ENCODE measurements at places on chromosomes 5 and 9. TPM values are rescaled to one million over a fixed set of nuclear protein-coding genes. Genes with fewer than 3 reads are reported as not detected.

DNA sequence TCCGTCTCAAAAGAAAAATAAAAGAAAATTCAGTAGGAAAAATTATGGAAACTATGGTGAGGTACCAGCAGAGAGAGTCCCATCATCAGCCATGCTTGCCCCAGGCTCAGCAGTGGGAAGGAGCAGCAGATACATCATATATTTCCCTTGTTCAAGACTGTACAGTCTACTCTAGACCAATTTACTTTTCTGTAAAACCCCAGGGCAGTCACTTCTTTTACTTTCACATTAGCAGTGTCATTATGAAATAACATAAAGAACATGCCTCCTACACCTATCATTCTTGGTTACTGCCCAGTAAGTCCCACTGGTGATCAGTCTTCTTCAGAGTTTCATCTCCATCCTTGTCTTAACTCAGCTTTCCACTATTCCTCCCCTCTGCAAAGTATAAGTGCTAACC, 1145.0 kb downstream of the MAT2B start:
- H3K4me1 ChIP-seq = no peaks in the 10 kb centered on the region
- DNase-seq = no peak
- no peaks in the 10 kb centered on the region for H3K36me3 ChIP-seq
- H3K27me3 ChIP-seq = no peaks in the 10 kb centered on the region
- no peak overlapping the region for H3K4me3 ChIP-seq

- peak overlapping the region; percentile 88 for H3K27ac ChIP-seq
- H3K4me3 ChIP-seq = no peak overlapping the region
Observed at GRCh38 chr9:89969881-89970639, 365.2 kb downstream of the GADD45G start.

DNA sequence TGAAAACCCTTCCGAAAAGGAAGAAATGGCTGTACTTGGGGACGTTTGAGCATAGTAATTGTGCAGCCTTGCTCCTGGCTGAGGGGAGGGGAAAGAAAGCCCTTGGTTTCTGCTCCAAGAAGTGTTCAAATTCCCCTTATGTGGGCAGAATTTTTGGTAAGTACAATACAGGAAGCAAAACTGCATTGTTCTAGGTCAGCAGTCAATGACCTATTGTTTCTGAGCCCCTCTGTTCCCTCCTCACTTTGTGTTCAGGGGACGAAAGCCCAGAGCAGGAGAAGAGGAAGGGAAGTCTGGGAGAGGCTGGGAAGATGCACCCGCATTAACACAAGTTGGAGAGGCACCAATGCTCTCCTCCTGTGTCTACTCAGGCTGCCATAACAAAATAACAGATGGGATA, 11.9 kb downstream of the BASP1 start:
- H3K36me3 ChIP-seq = no peaks in the 10 kb centered on the region
- no peak for DNase-seq
- peak overlapping the region; percentile 22 for H3K27ac ChIP-seq
- H3K27me3 ChIP-seq = no peaks in the 10 kb centered on the region

DNA sequence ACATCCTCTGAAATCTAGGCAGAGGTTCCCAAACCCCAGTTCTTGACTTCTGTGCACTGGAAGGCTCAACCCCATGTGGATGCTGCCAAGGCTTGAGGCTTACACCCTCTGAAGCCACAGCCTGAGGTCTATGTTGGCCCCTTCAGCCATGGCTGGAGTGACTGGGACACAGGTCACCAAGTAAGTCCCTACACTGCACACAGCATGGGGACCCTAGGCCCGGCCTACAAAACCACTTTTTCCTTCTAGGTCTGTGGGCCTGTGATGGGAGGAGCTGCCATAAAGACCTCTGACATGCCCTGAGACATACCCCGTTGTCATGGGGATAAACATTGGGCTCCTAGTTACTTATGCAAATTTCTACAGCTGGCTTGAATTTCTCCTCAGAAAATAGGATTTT, 418.8 kb upstream of the CCNH start:
- H3K27me3 ChIP-seq = no peaks in the 10 kb centered on the region
- H3K4me3 ChIP-seq = no peak overlapping the region
- H3K27ac ChIP-seq = no peak overlapping the region
- no peaks in the 10 kb centered on the region for H3K36me3 ChIP-seq
- H3K4me1 ChIP-seq = no peaks in the 10 kb centered on the region

The MARCHF11 gene
- total RNA-seq = not detected

The LCN9 gene
- 2.6 TPM for total RNA-seq

The BTNL9 gene
- total RNA-seq = 1.0 TPM

All from hepatocyte (in vitro differentiated cells).